ENCODE measurements at places on chromosomes 2 and 18.

DNA sequence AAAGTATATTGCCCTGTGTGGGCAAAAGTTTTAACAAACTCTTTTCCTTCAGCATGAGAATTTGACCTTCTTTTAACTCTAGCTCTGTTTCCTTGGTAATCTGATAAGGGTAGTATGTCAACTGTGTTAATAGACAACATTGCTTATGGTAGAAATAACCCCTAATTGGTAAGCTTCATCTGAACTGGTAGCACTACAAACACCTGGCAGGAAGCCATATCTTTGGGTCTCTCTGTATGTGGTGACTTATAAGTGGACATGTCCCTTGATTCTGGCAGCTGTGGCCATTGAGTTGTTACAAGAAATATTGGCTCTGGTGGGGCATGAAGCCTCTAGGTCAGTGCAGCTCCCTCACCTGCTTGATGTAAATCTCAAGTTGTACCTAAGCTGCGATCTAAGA, 46.9 kb downstream of the MBD5 start:
- DNase-seq: no peak

DNA sequence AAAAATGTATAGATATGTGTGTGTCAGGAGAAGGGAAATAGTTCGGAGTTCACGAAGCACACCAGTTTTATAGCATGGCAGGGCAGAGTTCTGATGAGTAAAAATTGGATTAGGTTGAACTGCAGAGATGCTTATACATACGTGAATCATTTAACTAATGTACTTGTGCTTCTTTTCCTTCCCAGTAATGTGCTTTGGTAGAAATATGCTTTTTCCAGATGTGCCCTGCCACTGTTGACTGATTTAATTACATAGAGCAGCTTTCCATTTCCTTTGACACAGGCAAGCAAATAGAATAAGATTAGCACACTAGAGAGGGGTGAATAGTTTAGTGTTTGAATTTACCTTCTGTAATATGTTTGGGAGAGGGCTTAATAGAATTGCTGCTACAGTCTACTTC, 28.9 kb upstream of the ARMC9 start:
- no peak for DNase-seq

GRCh38 chr2:40400336-40400953, 51.4 kb downstream of the SLC8A1 start:
- DNase-seq: no peak

GRCh38 chr2:98459496-98460175, 15.0 kb downstream of the INPP4A start:
- DNase-seq: no peak

- no peak for DNase-seq
Measured at GRCh38 chr2:190406805-190407204, 1.4 kb upstream of the MFSD6 start.

DNA sequence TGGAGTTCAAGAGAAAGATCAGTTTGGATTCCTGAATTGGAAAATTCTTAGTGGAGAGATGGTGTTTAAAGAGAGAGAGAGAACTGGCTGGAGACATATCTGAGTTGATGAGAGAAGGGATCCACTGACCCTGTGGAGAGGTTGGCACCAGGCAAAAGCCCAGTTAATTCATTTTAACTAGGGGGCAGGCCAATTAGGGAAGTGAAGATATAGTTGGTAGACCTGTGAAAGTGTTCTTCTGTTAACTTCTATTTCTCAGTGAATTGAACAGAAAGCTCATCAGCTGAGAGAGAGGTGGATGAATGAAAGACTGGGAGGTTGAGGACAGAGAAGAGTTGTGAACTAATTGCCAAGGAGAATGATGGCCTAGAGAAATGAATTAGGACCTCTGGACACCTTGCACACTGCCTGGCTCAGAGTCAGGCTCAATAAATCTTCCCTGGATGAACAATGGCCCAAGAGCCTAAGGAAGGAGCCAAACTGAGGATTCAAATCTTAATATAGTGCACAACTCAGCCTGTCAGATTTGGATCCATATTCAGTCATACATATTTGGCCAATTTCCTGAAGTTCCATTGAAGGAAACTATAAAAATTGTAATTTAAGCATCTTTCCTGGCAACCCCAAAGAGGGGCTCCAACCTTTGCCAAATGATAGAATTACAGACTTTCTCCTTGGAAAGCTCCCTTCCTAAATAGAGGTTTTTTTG, 82.2 kb upstream of the RMDN2 start:
- no peak for DNase-seq

DNA sequence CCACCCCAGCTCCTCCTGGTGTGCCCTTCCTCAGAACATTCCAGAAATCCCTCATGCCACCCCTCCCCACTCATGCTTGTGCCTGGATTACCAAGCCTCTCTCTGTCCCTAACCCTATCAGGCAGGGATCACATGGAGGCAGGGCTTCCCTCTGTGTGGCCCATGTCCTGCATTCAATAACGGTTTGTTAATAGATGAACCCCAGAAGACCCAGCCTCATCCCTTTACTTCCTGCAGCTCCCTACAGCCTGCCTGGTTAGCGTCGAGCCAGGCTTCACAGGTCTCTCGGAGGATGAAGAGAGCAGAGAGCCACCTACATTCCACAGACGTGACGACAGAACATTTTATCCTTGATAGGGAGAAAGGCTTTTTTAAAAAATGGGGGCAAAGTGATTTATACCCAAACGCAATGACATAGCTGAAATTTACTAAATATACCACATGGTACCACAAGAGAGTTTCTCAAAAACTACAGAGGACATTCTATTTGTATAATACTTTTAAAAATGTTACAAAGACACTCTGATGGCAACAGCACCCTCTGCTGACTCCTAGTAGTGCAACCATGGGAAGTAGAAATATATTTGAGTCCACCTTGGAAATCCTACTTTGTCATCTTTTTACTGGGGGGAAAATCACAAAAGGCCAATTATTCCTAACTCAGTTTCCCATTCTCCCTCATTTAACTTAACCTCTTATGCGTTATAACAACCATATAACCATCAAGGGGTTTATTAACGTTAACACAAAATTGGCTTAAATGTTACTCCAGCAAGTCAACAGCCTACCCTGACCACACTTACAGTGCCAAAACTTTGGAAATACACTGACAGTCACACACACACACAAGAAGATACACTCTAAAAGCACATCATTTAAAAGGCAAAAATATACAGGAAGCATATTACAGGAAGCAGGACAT, 30.7 kb downstream of the FBXO15 start:
- DNase-seq: peak; percentile 10

DNA sequence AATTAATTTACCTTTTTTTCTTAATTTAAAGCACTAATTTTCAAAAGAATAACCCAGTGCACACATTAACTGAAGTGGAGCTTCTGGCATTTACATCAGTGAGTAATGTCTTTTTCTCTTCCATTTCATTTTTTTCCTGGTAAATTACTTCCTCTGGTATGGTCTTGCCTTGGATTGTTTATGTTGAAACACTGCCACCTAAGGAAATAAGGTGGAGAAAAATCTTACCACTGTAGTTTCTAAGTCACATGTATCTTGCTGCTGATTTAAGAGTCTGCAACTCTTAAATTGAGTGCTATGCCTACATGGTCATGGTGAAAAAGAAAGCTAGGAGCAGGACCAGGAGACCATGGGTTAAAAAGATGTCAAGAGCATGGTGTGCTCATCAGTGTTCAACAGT, 51.0 kb downstream of the TTC27 start:
- DNase-seq: no peak

GRCh38 chr2:231533086-231533776, 3.0 kb upstream of the NMUR1 start:
- DNase-seq: no peak

DNA sequence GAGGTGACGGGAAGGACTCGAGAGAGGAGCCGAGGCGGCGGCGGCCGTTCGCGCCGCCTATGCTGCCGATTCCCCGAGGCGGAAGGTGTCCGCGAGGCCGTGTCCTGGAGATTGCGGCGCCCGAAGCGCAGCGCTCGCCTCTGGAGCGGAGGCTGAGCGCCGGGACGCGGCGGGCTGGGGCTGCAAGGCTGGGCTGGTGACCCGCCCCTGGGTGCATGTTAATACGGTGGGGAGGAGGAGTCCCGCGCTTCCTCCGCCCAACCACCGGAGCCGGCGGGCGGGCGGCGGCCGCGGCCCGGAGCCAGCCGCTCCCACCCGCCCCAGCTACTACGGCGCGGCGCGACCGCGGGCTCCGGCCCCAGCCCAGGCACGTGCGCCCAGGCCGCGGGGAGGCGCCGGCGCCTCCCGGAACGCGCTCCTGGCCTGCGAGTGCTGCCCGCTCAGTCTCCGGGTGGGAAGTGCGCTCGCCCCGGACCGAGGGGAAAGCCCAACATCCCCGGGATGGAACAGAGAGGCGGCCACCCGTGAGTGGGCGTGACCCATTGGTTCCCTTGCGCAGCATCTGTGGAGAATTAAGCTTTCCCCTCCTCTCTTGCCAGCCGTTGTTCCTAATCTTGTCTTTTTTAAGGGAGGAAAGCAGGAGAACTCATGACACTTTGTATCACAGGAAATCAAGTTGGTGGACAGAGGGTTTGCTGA, at the start of gene DLGAP1:
TSS of gene DLGAP1 (minus strand) at position 195 of the 699 bp plus-strand sequence.
- peak; percentile 84 for DNase-seq

DNA sequence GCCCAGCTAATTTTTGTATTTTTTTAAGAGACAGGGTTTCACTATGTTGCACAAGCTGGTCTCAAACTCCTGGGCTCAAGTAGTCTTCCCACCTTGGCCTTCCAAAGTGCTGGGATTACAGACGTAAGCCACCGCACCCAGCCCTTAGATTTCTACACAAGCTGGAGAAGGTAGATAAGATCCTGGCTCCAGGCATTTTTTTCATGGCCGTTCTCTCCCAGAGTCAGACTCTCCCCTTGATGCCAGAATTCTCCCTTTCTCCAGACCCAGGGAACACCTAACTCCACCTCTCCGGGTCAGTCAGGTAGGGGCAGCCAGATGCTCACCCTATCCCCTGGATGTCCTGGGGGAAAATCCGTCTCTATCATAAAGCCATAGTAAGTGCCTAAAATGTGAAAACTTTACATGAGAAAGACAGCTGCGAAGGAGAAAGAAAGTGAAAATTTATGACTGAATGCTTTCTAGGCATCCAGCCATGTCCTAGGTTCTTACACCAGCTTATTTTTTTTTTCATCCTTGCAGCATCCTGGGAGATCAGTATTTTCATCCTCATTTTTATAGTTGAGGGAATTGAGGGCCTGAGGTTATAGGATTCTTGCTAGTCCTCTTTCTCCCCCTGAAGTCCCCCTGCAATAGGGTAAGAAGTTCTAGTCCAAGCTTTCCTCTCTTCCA, 16.3 kb downstream of the SIX3 start:
- no peak for DNase-seq

DNA sequence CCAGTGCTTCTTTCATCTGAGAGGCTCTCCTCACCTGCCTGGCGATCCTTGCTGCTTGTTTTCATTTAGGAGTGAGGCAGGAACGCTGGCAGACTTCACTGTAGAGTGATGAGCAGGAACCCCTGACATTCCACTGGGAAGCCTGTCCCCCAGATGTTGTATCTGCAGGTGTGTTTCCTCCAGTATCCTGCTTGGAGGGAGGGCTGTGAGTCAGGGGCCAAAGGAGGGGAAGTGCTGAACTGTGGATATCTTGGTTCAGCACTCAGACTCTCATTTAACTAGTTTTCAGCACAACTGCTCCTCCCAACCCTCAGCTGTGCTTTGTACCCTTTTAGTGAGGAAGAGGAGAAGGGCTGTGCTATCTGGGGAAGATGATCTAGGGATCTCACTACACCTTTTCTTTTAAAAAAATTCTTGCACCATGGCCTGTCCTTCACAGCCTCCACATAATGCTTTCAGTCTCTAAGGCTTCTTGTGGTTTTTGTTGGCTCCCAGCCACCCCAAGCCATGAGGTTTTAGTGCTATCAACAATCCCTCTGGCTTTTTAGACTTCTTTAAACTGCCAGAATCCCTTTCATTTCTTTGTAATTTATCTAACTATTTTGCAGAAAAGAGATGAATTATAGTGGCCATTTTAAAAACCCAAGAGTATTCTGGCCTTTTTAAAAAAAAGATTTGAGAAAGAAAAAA, 11.2 kb downstream of the ANKAR start:
- no peak for DNase-seq

DNA sequence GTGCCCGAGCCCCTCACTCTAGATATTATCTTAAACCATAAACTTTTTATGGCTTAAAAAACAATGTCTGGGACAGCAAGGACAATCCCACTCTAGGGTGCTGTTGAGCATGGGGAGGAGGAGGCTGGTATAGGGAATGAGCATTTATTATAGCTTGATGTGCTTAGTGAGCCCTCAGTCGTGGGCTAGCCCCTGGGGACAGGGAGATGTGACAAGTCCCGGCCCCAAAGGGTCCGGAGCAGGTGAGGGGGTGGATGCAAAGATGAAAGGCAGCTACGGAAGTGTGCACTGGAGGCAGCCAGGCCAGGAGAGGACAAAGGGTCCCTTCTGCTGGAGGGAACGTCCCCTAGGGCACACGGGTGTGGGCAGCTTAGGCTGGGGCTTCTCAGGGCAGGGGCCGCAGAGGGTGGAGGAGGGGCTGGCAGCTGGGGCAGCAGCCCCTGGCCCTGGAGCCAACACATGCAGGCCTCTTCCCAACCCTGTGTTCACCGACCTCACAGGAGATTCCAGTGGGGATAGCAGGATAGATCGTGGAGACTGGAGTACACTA, 106.3 kb upstream of the GPC1 start:
- DNase-seq: no peak

- no peak for DNase-seq
Measured at GRCh38 chr18:46596119-46596518, 60.9 kb downstream of the LOXHD1 start.

DNA sequence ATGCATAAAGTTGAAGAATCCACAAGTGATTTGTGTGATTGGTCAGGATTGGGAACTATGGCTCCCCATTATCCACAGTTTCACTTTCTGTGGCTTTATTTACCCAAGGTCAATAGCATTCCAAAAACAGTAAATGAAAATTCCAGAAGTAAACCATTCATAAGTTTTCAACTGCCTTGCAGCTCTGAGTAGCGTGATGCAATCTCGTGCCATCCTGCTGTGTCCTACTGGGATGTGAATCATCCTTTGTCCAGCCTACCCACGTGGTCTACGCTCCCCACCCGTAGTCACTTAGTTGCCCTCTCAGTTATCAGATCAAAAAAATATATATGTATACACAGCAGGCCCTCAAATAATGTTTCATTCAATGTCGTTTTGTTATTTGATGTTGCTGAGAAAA, 89.0 kb upstream of the DLGAP1 start:
- no peak for DNase-seq

DNA sequence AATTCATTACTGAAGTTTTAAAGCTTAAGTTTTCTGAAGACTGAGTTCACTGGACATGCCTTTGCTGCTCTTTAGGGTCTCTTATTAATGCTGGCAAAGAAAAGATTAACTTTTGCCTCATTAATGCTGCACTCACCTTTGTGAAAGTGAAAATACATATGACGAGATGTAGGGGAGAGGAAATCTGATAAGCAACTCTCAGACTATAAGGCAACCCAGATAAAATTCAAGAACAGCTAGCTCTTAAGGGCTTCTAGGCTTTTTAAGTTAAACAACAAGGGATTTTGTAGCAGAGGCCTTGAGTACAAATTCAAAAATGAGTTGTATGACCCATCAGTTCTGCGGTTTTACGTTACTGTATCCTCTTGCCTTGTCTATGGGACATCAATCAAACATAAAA, 143.7 kb downstream of the USP34 start:
- DNase-seq: no peak

DNA sequence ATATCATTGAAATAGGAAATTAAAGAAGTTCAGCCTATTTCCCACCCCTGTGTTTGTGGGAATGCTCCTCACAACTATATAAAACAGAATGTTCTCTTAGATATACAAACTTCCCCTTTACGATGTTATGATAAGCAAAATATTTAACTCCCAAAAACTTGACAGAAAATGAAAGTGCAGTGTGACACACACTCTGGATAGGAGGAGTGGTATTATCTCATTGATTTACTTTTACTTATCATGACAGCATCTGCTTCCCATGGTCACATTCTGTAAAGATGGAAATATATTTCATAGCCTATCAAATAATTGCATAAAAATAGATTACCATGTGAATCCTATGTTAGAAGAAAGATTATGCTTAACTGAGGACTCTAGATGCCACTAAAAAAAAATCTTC, 96.6 kb upstream of the STK17B start:
- no peak for DNase-seq

Data from nephron progenitor cell (in vitro differentiated cells).